ENCODE measurements at places on chromosomes 13 and 19.

- DNase-seq, result no peak
Measured at GRCh38 chr13:47539317-47539716, 461.8 kb downstream of the SUCLA2 start.

GRCh38 chr13:107034236-107034872 is 466.4 kb upstream of the ARGLU1 start:
- DNase-seq, result no peak

DNA sequence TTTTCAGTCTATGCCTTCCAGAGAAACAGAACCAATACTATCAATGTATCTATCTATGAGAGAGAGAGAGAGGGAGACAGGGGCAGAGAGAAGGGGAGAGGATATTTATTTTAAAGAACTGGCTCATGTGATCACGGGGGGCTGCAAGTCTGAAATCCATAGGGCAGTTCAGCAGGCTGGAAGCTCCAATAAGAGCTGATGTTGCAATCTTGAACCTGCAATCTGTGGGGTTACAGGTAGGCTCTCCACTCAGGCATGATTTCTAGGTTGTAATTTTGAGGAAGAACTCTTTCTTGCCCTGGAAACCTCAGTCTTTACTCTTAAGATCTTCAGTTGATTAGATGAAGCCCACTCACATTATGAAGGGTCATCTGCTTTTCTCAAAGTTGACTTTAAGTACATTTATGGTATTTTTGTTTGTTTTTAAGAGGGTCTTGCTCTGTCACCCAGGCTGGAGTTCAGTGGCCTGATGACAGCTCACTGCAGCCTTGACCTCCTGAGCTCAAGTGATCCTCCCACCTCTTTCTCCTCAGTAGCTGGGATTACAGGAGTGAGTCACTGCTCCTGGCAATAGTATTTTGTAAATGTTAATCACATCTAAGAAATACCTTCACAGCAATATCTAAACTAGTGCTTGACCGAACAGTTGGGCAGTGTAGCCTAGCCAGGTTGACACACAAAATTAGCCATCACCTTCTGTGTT is 376.4 kb downstream of the FGF9 start:
- no peak for DNase-seq

DNA sequence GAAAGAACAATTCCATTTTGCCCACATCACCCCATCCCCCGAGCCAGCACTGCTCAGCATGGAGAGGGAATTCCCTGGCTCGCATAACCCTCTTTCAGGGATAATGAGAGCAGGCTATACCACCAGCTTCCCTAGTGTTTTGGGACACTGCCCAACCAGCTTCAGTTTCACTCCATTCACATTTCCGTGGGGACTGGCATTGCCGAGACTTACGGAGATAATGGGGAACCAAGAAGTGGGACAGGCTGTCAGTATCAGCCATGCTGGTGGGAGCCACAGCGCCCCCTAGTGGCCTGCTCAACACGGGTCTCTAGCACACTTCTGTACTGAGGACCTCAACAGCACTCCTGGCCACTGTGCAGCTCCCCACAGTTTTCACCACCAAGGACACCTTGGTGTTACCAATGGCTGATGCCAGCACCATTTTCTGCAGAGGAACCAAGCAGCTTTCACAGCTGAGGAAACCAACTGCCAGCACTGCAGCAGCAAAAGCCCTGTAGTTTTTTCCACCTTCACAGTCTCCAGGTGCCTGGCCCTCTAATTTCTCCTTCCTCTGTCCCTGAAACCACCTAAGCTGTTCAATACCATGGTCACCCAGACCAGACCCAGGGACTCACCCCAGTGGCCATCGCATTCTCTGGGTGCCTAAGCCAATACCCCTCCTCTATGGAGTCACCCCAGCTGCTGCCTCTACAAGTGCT is 23.7 kb downstream of the SLC6A16 start:
- DNase-seq, result peak; percentile 71

- DNase-seq, result no peak
Measured at GRCh38 chr19:51824281-51825005, 29.5 kb downstream of the FPR3 start.

- DNase-seq, result no peak
Measured at GRCh38 chr13:69319656-69320055, 788.0 kb upstream of the ATXN8OS start.

DNA sequence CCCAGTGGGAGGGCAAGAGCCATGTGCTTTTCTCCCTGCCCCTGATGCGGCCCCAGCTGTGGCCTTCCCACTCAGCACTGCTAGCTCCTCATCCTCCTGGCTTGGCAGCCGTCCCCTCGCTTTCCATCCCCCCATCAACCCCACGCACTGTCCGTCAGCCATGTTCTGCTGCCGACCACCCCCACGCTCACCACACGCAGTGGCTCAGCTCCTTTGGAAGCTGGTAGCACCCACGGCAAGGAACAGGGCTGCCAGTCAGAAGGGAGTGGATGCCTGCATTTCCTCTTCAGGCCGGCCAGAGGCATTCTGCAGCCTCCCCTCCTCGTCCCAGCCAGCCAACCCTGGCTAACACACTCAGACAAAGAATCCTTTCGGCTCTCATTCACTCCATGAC is 6.3 kb downstream of the CALM3 start:
- peak; percentile 5 for DNase-seq

DNA sequence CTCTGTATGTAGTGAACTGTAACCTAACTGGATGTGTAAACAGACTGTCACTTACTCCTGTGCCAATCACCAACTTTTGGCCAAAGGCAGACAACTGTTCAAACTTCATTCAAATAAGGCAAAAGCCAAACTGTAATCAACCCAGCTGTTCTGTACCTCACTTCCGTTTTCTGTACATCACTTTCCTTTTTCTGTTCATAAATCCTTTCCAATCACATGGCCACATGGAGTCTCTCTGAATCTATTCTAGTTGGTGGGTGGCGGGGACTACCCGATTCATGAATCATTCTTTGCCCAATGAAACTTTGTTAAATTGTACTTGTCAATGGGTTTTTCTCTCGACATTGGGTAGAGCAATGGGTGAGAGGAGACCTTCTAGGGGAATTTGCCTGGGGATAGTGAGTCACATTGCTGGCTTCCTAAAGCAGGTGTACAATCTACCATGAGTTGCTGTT is 178.3 kb upstream of the RFC3 start:
- DNase-seq, result no peak

GRCh38 chr19:748274-748598 is 2.7 kb upstream of the MISP start:
- DNase-seq, result no peak

- peak; percentile 81 for DNase-seq
Measured at GRCh38 chr19:1248786-1249297, 459 bp downstream of the MIDN start.
